ENCODE measurements at places on chromosomes 2 and 18.

- no peak for DNase-seq
These were observed 214.5 kb downstream of the DSEL start for GRCh38 chr18:67302043-67302442.

DNA sequence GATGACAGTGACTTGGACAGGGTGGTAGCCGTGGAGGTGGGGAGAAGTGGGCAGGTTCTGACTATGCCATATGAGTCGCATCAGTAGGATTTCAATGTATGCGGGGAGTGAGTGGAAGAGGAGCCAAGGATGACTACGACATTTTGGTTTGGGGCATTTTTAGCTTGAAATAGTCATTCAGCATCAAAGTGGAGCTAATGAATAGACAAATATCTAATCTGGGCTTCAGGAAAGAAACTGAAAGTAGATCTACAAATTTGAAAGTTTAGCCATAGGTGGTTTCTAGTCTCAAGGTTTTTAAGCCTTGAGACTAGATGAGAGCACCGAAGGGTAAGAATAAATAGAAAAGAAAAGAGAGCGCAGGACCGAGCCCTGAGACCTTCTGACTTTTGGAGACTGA lies 58.3 kb downstream of the FEZ2 start:
- no peak for DNase-seq

- no peak for DNase-seq
These were observed 139.0 kb upstream of the LINC00305 start for GRCh38 chr18:64287926-64288325.

- no peak for DNase-seq
These were observed 6.5 kb upstream of the LGALSL start for GRCh38 chr2:64447317-64448040.

GRCh38 chr2:233300401-233300800 lies 7.2 kb upstream of the SAG start:
- no peak for DNase-seq

- DNase-seq, result no peak
These were observed 295.5 kb downstream of the MEIS1 start for GRCh38 chr2:66730441-66730840.

GRCh38 chr18:41814651-41815050 lies 140.4 kb upstream of the PIK3C3 start:
- DNase-seq, result no peak

GRCh38 chr18:64713284-64713683 lies 564.4 kb upstream of the LINC00305 start:
- DNase-seq, result no peak

DNA sequence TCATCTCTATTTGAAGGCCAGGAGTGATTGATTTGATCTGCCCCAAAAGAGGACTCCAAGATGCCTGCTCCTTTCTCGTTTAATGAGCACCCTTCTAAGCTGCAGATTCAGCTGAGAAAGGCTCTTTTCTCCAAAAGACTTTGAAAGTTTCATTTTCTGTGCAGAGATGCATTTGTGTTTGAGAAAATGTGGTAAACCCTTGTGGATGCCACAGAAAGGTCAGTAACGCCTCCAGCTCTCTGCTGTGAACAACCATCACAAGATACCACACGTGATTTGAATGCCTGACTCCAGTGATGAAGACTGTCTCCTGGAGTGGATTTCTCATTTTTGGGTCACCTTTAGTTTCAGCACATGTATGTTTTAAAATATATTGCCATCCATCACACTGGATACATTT lies 35.0 kb upstream of the CCDC85A start:
- DNase-seq, result no peak

GRCh38 chr2:23127465-23127864 lies 257.5 kb upstream of the KLHL29 start:
- no peak for DNase-seq

All from HFF-Myc (cell line).